ENCODE measurements at places on chromosomes 11 and 22.
A peak's percentile ranks its signal among the peaks of the same experiment; 100 is the strongest.

DNA sequence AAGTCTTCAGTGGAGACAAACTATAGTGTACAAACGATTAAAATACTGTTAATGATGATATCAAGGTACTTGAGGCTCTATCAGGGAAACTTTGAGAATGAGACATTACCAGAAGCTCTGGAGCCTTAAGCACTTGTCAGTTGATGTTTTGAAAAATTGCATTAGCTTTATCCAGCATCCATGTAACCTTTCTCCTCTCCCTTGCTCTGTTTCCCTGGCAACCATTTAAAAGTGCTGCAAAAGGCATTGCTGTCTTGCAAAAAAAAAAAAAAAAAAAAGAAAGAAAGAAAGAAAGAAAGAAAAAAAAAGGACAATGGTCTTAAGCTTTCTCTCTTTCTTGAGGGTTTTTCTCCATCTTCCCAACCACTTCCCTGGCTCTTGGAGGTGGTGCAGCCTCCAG is 787.0 kb downstream of the OPCML start:
- no peak for DNase-seq

- DNase-seq, result no peak
Observed at GRCh38 chr11:61140416-61140815, 20.8 kb downstream of the VPS37C start.

- no peak for DNase-seq
Observed at GRCh38 chr11:19200410-19201201, 1.2 kb downstream of the CSRP3 start.

DNA sequence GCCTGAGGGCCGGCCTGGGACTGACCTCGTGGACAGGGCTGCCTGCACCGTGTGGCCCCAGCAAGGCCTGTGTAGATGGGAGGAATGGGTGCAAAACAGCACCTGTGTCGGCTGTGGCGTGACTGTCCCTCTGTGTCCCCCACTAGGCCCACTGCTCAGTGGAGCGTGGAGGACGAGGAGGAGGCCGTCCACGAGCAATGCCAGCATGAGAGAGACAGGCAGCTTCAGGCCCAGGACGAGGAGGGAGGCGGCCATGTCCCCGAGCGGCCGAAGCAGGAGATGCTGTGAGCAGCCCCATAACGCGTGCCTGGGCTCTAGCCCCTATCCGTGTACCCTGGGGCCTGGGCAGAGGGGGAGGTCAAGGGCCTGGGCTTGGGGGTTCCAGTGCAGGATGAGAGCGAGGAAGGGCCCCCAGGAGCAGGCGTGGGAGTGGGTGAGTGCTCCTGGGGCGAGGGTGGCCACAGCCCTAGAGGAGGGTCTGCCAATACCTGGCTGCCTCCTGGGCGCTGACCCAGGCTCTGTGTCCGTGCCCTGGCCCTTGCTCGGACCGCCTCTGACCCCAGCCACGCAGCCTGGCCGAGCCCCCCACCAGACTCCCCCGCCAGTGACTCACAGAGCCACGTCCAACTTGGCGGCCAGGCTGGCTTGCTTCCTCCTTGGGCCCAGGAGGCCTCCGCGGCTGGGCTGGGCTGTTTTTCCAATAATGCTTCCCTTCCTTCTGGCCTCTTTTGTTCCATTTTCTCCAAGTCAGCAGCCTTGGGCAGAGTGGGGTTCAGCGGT is 11.6 kb downstream of the PRR33 start:
- no peak for DNase-seq

DNA sequence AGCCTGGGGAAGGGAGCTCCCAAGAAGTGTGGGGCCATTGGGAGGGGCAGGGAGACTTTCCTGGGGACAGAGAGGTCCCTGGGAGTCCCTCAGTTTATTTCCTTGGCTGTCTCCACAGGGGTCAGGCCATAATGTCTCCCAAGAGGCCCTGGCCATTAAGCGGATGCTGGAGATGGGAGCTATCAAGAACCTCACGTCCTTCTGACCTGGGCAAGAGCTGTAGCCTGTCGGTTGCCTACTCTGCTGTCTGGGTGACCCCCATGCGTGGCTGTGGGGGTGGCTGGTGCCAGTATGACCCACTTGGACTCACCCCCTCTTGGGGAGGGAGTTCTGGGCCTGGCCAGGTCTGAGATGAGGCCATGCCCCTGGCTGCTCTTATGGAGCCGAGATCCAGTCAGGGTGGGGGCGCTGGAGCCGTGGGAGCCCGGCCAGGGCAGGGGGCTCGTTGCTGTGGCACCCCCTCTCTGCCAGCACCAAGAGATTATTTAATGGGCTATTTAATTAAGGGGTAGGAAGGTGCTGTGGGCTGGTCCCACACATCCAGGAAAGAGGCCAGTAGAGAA is 58.4 kb downstream of the ST3GAL4 start:
- DNase-seq, result no peak

- DNase-seq, result no peak
Observed at GRCh38 chr11:69949327-69949726, 128.8 kb upstream of the ANO1 start.

DNA sequence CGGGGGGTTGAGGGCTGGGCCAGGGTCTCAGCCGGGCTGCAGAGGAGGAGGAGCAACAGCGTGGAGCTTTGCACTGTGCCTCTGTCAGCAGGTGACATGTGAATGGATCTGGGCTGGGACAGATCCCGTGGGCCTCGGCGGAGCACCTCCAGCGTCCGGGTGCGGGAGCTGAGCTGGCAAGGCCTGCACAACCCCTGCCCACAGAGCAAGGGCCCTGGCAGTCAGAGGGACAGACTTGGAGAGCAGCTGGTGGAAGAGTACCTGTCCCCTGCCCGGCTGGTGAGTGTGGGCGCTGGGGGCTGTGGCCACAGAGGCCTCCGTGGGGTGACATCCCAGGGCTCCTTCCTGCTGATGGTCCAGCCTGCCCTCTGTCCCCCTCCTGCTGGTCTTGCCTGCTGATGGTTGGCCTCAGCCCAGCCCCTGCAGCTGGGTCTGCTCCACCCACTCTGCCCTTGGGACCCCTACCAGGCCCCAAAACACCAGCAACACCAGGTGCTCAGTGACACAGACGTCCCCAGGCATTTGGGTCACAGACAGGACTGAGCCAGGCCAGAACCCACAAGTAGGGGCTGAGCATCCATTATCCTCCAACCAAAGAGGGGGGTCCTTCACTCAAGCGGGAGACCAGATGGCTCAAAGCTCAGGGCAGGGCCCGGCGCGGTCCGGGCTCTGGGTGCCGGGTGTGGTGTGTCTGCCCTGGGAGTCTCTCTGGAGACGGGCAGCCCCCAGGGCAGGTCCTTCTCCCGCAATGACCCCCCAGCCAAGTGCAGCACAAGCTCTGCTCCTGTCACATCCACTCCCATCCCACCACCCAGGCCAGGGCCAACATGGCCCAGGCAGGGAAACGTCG is 3.5 kb downstream of the LRRC56 start:
- no peak for DNase-seq

DNA sequence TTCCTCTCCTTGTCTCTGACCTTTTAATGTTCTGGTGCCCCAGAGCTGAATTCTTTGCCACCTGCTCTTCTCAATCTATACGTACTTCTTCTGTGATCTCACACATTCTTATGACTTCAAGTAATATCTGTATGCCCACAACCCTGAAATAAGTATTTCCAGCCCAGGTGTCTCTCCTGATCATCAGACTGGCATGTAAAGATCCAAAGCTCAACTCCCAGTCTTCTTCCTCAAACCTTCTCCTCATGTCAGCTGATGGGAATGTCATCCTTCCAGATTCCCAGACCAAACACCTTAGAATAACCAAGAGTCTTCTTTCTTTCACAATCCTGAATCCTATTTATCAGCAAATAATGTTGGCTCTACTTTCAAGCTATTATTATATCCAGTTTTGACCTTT is 9.3 kb downstream of the MS4A3 start:
- DNase-seq, result no peak

GRCh38 chr22:21631025-21631424 is 1.2 kb upstream of the YDJC start:
- no peak for DNase-seq

GRCh38 chr11:14269692-14270573 is 89.0 kb downstream of the RRAS2 start:
- no peak for DNase-seq

DNA sequence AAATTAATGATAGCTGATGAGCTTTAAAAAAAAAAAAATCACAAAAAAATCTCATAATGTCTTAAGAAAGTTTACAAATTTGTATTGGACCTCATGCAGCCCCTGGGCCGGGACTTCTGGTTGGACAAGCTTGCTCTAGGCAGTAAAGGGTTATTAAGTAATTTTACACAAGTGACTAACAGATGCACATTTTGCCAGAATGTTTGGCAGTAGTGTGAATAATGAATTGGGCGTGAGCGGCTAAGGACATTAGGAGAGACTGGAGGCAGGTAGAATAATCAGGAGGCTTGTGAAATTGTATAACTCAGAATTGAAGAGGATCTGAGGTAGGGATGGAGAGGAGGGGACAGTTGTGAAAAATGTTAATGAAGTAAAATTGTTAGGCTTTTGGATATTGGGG is 77.4 kb downstream of the HIPK3 start:
- DNase-seq, result no peak

DNA sequence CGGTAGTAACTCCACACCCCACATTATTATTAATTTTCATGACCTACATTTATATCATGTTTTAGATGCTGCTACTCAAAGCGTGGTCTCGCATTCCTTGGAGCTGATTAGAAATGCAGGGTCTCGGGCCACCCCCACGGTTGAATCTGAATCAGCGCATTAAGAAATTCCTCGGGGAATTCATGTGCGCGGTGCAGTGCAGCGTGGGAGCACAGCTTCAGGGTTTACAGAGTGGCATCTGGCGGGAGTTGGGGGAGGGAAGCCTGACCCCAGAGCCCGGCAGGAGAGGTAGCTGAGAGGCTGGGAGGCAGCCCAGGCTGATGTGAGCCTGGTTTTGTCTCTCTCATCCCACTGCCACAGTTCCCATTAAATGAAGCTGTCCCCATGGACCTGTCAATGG is 48.1 kb upstream of the DAGLA start:
- DNase-seq, result no peak

DNA sequence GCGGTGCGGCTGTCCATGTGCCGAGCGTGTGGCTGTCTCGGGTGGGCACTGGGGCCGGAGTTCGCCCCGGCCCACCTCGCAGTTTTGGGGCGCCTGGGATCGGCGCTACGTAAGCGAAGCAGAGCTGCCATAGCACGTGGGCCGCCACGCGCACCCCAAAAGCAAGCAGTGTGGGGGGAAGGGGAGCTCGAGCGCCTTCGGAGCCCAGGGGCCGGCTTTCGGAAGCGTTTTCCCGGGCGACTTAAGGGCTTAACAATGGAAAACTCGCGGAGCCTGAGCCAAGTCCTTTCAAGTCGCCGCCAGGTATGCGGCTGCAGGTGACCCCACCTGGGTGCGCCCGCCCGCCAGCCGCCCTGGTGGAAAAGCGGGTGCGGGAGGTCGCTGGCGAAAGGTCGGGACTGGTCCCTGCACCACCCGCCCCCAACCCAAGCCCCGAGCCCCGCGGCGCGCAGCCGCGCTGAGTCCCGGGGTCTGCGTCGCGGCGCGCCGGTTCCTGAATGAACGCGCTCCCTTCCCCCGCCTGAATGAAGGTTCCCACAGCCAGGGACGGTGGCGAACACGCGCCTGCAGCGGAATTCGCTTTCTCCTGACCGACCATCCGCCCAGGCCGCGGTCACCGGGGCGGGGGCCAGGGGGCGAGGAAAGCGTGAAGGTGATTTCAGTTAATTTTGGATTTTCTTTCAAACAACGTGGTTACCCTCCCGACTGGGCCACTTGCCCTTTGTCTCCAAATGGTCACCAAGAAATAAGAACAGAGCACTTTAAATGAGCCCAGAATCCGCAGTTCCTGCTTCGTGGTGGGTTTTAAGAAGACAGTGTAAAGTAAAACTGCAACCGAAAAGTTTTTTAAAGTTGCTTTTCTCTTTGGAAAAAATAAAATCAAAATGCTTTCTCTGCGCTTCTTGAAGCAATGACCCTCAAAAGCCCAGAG is 2.8 kb upstream of the CCND1 start:
- peak; percentile 97 for DNase-seq

GRCh38 chr11:69939551-69940245 is 120.5 kb upstream of the FGF3 start:
- no peak for DNase-seq

- DNase-seq, result no peak
Observed at GRCh38 chr11:61172888-61173287, 11.7 kb upstream of the VPS37C start.

- no peak for DNase-seq
Observed at GRCh38 chr11:72703267-72704008, 29.2 kb upstream of the PDE2A start.

- DNase-seq, result no peak
Observed at GRCh38 chr11:95908826-95909225, 15.1 kb downstream of the MTMR2 start.

GRCh38 chr22:42167066-42167465 is 36.5 kb upstream of the CYP2D6 start:
- DNase-seq, result no peak

GRCh38 chr22:32717337-32718240 is 83.9 kb upstream of the TIMP3 start:
- DNase-seq, result no peak

DNA sequence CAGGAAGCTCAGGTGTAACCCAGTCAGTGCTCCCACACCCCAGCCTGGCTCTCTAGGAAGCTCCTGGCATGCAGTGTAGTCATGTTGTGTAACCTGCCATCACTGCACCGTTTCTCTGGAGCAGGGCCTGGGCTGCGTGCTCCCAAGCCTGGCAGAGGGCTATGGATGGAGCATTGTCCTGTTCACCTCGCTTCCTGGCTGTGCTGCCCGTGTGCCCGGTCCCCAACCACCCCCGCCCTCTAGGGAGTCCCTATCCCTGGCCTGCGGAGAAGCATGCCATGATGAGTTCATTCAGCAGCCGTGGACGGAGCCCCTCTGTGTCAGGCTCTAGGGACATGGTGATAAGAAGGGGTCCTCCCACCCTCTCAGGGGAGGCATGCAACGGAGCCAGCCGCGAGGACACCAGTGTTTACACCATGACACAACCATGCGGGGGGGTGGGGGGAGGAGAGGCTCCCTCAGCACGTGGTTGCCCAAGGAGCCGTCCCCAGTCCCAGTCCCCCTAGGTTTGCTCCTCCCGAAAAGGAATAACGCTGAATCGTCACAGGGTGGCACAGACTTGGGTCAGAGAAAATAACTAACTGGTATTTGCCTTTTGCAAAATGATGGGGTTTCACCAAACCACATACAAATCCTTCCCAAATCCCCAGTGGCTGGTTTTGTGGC is 73.1 kb downstream of the FBLN1 start:
- DNase-seq, result no peak

GRCh38 chr11:69540118-69541000 is 58.9 kb downstream of the LINC01488 start:
- no peak for DNase-seq

GRCh38 chr22:45320357-45320976 is 10.7 kb downstream of the FAM118A start:
- DNase-seq, result no peak

- DNase-seq, result no peak
Observed at GRCh38 chr22:49155039-49155769, 672.5 kb downstream of the BRD1 start.

GRCh38 chr11:7495882-7496551 is 10.7 kb downstream of the OLFML1 start:
- no peak for DNase-seq

GRCh38 chr22:46576556-46577367 is 39.3 kb upstream of the CELSR1 start:
- peak; percentile 74 for DNase-seq

DNA sequence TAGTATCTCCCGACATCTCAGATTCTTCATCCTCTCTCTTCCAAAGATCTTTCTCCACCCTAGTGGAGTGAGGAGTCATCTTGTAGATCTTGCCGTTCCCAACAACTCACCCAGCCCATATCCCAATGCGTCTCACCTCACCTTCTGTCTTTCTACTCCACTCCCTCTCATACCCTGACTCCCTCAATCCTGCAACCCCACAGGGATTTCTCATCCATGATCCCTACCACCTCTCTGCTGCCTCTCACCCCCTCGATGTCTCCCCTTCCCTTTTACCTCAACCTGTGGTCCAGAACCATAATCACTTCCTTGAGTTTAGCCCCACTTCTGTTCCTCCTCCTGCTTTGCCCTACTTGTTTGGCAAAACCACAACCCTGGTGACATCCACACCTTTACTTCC is 41.7 kb downstream of the OTOG start:
- DNase-seq, result no peak
